ENCODE measurements at places on chromosomes 7 and 10.

DNA sequence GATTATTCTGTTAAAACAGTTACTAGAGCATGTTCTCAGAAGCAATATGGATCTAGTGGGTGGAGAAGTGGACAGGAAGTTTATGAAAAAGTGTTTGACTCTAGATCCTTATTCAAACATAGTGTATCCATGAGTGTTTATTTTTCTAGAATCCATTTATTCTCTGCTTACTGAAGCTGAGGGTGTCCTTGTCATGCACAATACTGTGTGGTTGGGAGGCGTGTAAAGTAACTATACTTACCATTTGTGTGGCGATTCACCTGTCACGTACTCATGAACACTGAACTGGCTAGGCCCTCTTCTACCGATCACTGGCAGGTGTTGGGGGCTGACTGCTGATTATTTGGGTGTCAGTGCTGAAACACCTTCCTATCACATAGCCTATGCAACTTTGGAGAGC is 74.0 kb downstream of the POU6F2 start:
- no peak for DNase-seq

DNA sequence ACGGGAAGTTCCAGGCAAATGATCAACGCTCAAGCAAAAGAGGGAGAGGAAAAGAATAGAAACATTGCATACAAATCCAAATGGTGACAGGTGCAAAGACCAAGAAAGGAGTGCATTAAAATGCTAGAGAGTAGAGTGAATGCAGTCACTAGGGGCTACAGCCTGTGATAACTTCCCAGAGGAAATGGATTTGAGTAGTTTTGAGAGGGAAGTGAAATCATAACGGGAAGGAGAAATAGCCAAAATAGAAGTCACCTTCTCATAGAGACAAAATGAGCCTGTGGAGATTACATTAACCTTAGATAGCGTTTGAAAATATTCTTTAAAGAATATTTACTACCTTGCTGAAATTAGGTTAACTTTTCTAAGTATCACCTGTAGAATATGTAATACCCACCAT is 26.5 kb downstream of the NUP42 start:
- no peak for DNase-seq

DNA sequence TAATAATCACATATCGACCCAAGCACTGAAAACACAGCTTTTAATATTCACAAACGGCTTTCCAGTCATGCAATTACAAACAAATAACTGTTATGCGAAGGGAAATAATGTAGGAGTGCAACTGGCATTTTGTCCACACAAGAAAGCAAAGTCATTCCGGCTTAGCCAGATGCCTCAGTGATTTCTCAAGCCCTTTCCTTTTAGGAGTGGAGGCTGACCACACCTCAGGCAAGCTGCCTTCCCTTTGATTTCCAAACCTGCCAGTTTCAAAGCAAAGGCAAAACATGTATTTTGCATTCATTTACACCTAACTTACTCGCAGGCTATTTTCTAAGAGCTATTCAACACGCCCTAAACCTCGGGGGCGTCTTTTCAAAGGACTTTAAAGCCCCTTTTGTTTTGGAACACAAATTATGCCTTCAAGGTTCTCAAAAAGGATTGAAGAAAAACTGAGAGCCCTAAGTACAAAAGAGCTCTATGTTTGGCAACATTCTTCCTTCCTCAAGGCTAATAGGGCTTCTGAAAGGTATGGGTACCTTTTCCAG is 109.6 kb downstream of the CPXM2 start:
- DNase-seq = no peak

- no peak for DNase-seq
Measured at GRCh38 chr10:75859141-75859540, 427.7 kb downstream of the LRMDA start.

DNA sequence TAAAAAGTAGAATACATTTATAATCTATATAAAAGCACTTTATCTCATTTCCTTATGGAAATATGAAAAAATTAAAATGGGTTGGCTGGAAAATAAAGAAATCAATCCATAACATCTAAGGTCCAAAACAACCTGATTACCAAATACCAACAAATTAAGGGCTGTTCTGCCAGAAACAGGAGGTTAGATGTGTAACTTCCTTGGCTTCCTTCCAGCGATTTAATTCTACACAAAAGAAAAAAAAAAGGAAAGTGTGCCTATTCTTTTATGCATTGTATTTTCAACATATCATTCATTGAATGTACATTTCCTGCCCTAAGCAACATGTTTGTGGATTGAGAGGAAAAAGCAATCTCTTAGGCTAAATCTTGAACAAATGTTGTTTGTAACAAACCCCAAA is 36.2 kb upstream of the USP6NL start:
- no peak for DNase-seq

DNA sequence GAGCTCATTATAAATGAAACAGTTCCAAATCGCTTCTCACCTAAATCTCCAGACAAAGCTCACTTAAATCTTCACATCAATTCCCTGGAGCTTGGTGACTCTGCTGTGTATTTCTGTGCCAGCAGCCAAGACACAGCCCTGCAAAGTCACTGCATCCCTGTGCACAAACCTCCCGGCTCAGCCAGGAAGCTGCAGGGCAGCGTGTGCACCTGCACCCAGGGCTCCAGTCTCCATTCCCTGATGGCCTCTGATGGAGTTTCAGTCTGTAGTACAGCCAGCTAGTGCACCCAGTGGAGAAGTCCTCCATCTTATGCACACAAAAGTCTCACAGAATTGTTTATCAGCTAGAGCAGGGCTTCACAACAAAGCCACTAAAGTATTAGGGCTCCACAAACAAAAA is 51.1 kb upstream of the PRSS58 start:
- DNase-seq = no peak

DNA sequence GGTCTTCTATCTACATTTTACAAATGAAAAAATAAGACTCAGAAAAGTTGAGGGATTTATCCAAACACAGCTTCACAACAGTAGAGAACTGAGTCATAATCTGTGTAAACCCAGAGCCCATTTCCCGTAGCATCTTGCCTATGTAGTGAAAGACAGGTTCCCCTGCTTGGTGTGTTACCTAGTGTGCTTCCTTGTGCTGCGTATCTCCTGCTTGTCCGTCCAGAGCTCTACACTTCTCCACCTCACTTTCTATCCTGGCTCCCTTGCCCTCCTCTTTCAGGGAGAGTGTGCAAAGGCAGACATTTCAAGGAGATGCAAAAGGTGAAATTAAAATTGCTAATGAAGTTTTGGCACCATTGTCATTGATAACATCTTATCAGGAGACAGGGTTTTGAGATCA is 1.4 kb upstream of the ASNS start:
- DNase-seq = peak; percentile 5

GRCh38 chr7:137760111-137760510 is 86.7 kb downstream of the DGKI start:
- peak; percentile 18 for DNase-seq

DNA sequence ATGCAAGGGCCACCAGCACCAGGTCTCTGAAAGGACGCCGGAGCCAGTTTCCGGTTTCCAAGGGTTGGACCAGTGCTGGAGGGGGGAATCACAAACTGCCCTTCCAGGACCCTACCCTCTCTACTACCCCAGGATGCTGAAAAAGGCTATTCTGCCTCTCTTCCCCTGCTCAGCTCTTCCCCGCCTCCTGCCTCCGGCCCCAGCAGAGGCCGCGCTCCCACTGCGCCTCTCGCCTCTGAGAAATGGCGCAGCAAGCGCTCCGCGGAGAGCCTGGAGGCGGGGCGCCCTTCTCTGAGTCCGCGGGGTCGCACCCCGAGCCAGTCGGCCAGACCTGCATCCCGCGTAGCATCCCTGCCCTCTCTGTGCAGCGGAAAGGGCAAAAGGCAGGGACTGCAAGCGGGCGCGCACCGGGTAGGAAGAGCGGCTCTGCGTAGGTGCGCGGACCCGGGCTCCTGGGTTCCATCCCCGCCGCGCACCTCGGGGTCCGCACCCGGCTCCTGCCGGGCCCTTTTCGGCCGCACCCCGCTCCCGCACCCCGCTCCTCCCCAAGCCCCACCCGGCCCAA is 476 bp upstream of the RET start:
- DNase-seq = peak; percentile 73

DNA sequence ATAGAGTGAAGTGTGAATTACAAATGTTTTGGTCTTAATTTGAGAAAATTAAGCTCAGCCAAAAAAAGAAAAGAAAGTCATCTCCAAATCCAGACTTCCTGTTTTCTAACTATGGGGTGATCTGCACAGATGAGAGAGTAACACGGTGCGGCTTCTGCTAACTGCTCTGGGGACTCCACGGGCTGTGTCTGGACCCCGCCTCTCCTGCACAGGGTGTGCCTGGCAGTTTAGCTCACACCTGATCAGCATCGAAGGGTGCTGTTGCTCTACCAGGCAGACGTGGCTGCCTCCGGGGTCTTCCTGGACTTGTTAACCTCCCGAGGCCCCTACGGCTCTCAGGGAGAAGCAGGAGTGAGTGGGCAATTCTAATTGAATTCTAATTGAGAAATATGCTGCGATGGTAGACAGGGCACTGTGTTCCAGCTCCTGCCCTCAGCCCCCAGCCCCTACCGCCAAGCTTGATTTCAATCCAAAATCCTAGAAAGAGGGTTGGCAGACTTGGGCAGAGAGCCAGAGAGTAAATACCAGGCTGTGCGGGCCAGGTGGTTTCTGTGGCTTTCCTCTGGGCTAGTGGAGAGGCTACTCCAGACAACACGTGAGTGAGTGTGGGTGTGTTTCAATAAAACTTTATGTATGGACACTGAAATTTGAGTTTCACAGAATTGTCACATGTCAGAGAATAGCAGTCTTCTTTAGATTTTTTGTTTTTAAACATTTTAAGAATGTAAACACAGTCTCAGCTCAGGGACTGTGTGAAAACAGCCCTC is 13.4 kb downstream of the SHH start:
- no peak for DNase-seq

DNA sequence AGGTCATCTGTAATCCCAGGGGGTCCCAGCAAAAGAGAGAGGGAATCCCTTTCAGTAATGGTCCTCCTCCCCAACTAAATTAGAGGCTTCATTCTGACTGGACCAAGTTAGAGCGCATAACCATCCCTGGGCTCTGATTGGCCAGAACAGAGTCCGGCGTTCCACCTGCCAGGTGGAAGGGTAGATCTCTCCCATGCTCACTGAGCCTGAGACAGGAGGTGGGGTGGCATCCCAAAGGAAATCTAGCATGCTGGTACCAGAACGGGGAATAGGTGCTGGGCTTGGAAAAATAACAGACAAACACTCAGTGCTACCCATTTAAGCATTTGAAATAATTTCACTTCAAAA is 21.0 kb upstream of the TSPAN33 start:
- no peak for DNase-seq

DNA sequence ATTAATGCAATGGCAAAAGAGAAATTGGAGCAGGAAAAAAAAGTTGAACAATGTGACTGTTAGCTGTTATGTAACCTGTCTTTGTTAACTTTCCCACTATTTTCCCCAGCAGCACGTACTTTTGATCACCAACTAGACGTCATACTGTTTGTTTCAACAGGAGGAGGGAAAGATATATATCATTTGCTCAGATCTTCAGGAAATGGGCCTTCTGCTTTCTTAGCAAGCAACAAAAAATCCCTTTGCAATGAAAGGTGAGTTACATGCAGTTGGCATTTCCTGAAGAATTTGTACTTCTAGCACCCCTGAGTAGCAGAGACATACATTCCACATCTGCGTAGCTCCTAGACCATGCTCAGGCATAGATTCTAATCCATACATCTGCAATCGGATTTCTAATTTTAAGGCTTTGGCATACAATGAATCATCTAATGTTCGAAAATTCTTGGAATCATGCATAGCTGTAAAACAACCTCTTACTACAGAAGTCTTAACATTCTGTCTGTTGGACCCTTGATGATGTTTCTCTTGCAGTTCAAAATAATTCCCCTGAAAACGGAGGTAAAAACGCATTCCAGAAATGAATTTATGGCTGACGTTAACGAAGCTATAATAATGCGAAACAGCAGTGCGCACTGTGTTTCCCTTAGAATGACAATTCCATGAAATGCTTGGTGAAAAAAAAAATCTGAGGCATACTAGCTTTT is 286.9 kb upstream of the MGMT start:
- DNase-seq = no peak

DNA sequence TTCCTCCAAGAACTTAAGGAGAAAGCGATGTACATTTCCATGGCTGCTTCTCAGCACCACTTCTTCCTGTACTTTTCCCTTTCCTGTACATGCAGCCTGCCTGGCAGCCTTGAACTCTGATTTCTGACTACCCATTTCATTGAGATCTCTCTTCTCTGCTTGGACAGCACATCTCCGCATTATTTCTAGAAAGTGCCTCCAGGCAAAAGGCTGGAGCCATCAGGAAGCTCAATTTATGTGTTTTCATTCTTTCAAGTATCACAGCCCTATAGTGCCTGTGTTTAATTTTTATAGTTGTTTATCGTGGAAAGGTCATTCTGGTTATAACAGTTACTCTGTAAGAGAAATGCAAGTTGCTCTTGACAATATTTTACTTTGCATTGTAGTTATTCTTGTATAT is 688.0 kb upstream of the ANKRD30A start:
- no peak for DNase-seq

DNA sequence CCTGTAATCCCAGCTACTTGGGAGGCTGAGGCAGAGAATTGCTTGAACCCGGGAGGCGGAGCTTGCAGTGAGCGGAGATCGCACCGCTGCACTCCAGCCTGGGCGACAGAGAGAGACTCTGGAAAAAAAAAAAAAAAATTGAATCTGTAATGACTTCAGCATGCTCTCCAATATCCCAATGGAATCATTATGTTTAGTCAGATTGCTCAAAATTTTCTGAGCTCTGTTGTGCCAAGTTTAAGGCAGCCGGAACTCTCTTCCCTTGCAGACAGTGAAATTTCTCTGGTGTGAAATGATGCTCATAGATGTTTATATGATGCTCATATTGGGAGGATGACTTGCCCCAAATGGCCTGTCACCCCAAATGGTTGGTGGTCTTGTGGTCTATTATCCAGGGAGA is 180.9 kb downstream of the CTTNBP2 start:
- DNase-seq = no peak

DNA sequence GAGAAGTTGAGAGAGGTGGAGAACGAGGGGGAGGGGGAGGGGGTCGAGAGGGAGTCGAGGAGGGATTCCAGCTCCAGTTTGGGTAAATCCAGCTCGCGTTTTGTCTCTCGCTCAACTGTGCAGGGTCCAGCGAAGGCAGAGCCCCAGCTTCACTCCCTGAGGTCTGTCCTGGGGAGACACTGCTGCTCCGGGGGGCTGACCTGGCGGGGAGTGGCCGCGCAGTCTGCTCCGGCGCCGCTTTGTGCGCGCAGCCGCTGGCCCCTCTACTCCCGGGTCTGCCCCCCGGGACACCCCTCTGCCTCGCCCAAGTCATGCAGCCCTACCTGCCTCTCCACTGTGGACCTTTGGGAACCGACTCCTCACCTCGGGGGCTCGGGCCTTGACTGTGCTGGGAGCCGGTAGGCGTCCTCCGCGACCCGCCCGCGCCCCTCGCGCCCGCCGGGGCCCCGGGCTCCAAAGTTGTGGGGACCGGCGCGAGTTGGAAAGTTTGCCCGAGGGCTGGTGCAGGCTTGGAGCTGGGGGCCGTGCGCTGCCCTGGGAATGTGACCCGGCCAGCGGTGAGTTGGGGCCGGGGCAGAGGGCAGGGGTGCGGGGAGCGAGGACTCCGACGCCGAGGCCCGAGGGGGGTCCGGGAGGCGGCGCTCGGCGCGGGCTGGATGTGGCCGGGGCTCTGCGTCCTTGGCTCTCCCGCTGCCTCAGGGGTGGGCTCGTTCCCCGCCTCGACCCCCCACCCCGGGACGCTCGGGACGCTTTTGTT is at the start of gene TET1:
TET1 (plus strand) TSS at position 152 of the 757 bp plus-strand sequence. CDS start 12,002 bp downstream, outside the sequence.
- peak; percentile 87 for DNase-seq

GRCh38 chr7:110156511-110156910 is 934.4 kb upstream of the LRRN3 start:
- DNase-seq = no peak

Data from iPS-NIHi11 (cell line).